ENCODE measurements at places on chromosomes 5 and 9.

- DNase-seq: no peak
Observed at GRCh38 chr5:96963267-96963666, 27.4 kb downstream of the LNPEP start.

DNA sequence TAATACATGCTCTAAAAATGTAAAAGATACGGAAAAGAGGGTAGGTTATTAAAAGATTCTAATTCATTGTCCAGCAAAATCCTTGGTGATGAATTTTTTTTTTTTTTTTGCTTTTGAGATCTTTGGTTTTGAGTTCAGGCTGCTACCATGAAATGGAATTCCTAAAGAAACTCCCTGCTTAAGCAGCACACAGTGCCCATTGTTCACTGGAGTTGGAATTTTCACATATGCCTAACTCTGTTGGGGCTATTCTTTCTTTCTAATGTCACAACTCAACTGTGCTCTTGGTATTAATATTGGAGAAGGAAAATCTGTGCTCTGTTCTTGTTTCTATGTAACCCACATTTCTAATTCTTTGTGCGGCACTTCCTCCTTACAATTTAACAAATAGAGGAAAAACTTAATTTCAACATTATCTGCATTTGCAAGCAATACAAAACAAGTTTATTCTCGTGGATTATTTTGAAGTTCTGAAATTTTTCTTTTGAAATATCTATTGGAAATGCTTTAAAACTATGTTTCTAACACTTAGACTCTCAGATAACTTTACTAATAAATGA, 21.6 kb downstream of the MATR3 start:
- no peak for DNase-seq

DNA sequence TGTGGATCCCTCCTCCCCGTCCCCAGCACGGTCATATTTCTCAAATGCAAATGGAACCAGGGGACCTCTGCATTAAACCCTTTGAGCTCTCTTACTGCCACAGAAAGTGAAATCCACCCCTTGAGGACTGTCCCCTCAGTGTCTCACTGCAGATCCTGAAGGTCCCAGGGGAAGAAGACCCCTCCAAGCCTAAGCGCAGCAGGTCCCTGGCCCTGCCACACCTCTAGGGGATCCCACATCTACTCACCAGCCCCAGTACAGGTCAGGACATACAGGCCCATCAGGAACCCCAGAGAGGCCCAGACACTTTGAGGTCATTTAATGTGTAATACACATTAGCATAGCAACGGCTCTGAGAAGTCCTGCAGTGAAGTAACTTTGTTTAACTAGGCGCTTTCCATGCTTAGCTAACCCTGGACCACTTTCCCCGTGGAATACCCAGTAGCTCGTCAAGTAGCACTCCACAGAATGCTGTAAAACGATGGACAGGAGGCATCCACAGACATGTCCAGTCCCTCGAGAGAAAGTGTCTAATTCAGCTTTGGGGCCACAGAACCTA, 54.7 kb upstream of the ALDH1B1 start:
- DNase-seq: no peak

GRCh38 chr9:118295413-118295812, 591.2 kb downstream of the TLR4 start:
- no peak for DNase-seq

DNA sequence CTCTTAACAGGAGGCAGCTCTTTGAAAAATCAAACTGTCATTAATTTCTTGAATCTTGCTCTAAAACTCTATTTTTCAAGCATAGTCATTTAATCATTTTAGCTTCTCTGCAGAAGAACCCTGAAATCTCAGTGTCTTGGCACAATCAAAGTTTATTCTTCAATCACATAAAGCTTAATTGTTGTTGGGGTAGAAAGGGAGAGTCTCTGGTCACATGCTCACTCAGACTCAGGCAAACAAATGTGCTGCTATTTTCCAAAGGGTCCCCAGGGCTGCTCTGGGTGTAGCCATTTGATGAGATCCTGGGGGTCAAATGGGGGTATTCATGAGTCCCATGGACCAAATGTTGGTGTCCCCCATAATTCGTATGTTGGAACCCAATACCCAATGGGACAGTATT, 114.8 kb downstream of the MSX2 start:
- DNase-seq: no peak

DNA sequence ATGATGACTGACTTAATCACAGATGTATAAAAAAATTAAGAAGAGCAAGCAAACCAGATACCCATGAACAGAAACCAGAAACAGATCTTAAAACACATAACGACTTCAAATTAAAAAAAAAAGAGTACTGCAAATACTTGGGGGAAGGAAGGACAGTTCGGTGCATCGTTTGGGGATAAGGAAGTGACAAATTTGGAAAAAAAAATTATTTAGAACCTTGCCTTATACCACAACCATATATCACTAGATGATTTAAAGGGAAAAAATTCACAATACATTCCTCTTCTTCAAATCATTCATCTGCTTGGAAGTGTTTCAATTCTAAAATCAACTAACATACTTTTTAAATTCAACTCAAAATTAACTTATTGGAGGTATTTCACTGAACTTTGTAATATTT, 1038.6 kb upstream of the DMAC1 start:
- no peak for DNase-seq

DNA sequence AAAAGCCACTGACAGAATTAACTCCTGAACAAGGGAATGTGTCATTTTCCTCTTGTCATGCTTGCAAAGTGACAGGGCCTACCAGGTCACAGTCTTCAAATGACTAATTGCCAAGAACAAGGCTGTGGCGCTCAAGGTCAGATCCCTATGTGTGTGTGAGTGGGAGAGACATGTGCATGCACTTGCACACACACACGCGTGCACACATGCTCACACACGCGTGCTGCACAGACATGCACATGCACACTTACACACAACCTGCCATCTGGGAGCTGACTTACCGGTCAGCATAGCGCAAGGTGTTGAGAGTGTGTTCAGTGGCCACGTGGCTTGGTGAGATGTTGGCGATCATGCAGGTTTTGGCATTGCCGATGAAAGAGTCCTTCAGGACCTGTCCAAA, 69.8 kb downstream of the KIF24 start:
- no peak for DNase-seq

DNA sequence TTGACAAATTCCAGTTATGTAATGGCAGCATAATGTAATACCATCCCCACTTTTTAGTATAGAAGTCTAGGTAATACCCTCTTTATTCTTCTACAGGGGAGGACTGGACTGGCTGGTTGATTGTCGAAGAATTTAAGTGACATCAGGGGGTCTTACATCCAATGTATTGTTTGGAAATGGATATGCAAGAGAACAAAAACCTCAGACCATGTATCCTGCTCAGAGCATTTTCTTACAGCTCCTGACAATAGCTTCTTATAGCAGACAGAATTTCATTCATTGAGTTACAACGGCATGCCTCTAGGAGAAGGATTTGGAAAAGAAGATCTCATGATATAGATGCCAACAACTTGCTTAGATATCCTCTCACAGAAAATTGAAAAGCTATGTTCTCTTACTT, 2032.3 kb downstream of the EFNA5 start:
- no peak for DNase-seq

DNA sequence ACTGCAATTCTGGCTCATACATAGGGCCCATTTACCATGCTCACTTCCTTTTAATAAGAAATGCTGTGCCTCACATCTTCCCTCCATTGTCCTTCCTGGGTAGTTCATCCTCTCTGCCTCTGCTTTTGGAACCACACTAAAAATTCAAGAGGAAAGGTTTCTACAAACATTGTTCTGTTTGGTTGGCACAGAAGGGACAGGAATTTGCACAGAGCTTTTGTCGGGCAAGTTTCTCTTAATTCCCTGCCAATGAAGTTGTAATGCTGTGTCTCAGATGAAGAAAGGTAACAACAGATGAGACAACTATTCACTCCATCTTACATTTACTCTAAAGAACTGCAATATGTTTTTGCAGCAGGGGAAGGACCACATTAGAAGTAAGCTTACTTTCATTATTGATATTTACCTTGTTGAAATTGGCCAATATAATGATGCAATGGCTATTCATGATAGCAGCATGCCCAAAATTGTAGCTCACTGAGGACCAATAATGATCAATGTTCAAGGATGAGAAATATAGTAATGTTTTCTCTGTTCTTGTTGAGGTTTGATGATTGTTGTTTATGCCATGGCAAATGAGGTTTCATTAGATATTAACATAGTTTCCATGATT, 82.5 kb upstream of the HMHB1 start:
- DNase-seq: no peak

DNA sequence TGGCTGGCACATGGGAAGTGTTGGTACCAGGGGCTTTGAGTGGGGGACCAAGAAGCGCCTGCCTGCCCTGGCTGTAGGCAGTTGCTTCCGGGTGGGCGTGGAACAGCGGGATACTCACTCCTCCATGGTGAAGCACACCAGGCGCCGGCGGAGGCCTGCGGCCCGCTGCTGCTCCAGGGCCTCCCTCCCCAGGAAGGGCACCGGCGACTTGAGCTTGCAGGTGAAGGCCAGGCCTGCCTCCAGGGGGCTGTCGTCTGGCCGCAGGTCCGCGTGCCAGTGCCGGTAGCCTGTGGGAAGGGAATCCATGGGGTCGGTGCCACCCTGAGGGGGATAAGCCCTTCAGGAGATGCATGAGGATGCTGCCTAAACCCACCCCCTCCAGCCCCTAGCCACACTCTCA, 34.3 kb downstream of the DBH start:
- no peak for DNase-seq

DNA sequence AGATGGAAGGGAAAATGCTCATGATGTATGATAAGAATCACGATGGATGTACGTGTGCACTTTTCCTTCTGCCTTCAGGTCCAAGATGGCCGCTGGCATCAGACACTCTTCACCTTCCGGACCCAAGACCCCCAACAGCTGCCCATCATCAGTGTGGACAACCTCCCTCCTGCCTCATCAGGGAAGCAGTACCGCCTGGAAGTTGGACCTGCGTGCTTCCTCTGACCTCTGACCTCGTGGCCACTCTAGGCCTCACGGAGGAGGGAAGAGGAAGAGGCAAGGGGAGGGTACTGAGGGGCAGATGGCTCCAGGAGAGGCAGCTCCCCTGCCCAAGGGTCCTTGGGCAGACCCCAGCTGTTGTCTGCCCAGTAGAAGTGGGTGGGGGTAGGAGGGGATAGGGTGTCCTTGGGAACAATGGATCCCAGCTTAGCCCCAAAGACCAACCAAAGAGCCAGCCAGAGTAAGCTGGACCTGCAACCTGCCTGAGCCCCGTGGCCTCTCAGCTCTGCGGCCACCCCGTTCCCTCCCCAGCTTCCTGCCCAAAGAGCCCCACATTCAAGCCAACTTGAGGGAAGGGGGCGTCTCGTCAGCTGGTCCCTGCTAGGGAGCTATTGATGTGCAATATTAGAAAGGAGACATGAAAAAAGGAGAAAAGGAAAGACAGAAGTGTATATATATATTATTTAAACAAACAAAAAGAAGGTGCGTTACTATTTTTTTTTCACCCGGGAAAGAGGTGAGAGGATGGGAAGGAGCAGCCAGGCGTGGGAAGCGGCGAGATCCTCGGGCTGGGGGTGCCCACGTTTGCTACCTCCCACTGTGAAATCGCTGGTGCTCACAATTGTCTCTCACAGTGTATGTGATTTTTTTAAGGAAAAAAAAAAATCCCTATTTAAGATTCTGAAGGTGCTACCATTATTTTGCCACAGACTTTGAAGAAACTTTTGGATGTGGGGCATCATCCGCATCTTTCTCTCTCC, 12.1 kb upstream of the ORM1 start:
- no peak for DNase-seq

DNA sequence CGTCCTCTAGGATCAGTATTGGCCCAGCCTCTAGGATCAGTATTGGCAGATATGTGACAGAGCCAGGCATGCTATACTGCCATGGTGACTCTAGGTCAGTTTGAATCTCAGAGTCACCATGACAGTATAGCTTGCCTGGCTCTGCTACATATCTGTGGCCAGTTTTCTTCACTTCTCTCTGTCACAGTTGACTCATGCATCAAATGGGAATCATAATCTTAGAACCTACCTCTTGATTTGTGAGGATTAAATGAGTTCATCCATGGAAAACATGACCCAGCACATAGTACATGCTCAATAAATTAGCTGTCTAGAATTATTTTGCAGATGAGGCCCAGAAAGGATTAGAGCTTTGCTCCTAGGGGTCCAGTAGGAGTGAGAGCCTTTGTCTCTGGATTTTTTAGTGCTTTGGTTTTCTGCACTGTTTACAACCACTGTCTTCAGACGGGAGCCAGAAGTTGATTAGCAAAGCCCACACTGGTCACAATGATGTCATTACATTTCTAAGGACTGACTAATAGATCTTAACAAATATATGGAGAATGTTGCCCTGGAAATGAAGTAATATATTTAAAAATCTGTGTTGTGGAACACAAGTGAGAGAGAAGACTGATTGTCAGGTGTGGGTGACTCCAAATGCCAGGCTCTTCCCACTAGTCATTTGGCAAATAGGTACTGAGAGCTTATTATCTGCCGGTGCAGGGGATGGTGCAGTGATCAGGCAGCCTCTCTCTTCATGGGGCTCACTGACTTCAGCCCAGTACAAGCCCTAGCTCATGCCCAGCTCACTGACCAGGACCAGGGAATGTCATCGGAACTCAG, 76.0 kb downstream of the COL15A1 start:
- no peak for DNase-seq
